Renal pelvis (tissue), 12 donors: ENCODE measurements at places on chromosomes 3 and 15.

DNA sequence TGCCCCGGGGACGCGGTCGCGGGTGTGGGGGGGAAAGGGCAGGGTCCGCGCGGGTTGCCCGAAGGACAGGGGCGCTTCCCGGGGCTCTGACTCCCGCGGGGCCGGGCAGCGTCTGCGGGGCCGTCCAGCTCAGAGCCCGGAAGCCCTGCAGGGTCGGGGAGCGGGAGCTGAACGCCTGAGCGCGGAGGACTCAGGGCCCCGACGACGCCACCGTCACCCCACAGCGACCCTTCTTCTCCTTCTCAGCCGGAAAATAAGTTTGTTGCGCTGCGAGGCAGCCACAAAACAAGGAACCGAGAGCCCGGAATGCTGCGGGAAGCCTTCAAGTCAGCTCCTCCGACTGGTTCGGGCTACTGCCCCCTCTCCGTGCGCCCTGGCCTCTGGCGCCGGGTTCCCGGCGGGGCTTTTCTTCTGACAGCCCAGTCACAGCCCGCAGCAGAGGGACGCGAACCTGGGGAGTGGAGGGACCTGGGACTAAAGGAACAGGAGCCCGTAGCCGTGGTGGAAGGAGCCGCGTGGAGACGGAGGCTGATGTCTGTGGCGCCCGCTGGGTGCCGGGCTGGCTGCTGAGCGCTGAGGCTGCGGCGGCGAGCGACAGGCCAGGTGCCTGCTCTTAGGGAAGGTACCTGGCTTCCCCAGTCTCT is 484 bp downstream of the CNTN4 start:
- peak; percentile 73 for DNase-seq

- DNase-seq = no peak
These were observed 611.3 kb downstream of the SI start for GRCh38 chr3:164467007-164467406.

DNA sequence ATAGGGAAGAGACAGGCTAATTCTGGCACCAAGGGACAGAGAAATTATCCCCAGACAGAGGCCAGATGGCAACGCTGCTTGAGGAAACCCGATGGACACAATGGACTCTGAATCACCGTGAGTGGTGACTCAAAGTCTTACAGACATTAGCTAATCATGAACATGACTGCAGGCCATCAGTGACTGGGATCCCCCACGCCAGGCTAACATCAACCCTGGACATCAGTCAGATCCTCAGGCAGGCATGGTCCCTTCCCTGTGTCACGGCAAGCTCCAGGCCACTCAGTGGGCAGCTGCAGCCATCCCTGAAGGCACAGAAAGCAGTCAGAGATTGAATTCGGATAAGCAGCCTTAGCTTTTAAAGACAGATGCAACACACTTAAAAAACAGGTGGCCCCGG is 23.8 kb upstream of the OXTR start:
- DNase-seq = no peak

- no peak for DNase-seq
These were observed 163.9 kb downstream of the SMAD6 start for GRCh38 chr15:66865622-66866611.

- DNase-seq = no peak
These were observed 660.0 kb downstream of the FHIT start for GRCh38 chr3:60591267-60591666.

GRCh38 chr3:29202378-29202777 is 78.5 kb upstream of the RBMS3 start:
- no peak for DNase-seq

- no peak for DNase-seq
These were observed 151.9 kb upstream of the MCTP2 start for GRCh38 chr15:94079459-94079858.

DNA sequence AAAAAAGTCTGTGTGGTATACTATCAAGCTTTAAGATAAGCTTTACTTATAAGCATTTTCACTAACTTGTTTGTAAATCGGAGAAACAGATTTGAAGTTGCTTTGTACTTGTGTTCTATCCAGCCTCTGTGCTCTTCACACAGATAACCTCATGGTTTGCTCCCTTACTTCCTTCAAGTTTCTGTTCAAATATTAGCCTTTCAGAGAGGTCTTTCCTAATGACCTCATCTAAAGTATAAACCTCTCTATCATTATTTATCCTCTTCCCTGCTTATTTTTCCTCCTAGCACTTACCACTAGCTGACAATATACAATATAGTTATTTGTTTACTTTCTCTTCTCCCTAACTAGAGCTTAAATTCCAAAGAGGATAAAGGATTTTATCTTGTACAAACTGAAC is 180.0 kb downstream of the CBLB start:
- no peak for DNase-seq

DNA sequence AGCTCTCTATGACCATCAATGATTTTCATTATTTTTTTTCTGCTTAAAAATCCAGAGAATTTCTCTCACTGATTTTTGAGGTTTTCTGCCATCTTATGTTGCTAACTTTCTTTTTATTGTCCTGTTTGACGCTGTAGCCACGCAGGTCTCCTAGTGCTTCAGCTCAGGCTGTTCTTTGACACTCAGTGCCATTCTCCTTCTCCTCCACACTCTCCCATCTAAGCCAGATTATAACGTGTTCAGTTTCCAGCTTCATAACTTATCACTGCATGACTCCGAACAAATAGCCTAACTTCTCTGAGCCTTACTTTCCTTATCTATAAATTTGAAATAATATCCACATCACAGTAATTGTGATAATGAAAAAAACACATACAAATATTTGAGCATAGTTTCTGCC is 22.8 kb upstream of the ST3GAL6 start:
- DNase-seq = no peak

GRCh38 chr15:45064386-45064785 is 41.4 kb downstream of the SORD start:
- no peak for DNase-seq

DNA sequence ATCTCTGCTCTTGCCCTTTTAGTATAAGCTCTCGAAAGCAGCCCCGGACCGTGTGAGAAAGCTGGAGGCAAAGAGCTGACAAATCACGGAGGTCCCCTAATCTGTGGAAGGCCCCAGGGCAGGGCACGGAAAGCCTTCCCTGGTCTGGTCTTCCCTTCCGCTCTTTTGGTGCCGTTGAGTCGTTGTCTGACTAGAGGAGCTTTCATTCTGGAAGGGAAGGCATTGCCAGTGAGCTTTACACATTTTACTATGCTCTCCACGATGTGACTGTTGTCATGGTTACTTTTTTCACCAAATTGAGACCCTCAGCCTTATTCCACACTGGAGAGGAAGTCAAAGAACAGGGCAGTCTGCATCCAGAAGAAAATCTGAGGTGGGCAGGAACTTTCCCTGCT is 71.7 kb downstream of the CYP19A1 start:
- DNase-seq = no peak

DNA sequence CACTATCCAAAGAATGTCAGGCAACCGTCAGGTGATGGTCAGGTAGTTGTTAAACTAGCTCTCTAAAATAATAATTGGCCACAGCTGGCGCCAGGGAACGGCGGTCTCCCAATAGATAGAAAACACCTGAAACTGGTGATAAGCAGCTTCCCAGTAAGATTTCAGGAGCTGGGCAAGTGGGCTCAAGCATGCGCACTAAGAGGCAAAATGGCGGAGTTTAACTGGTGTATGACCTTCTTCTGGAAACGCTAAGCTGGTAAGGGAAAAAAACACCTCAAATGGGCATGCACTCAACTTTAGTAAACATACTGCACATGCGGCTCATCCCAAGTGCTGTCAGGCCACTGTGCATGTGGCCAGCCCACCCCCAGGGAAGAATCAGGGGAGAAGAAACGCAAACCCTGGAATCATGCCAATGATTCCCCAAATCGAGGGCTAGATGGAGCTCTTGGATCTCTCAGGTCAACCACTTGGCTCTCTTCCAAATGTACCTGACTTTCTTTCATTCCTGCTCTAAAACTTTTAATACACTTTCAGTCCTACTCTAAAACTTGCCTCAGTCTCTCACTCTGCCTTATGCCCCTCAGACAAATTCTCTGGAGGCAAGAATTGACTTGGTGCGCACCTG is 195.0 kb downstream of the ZNF621 start:
- peak; percentile 58 for DNase-seq
